ENCODE measurements at places on chromosomes 7 and 10.

GRCh38 chr10:46310143-46310514 lies 23.3 kb downstream of the ANTXRL start:
- DNase-seq: no peak

- DNase-seq: no peak
These were observed 268.0 kb downstream of the DYNC1I1 start for GRCh38 chr7:96040250-96040772.

DNA sequence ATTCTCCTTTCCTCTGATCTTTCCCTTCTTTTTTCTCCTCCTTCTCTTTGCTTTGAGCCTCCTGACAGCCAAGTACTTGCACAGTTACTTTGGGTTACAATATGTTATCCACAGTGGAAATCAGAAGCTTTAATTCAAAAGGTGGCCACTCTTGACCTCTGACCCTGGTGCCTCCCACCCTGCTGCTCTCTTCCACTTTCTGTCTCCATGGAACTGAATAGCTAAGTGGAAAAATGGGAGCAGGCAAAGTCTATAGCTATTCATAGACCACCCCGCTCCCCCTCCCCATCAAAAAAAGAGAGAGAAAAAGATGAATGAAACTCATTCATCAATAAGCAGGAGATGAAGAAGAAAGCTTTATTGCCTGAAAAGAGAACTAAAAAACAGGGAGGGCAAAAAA lies 39.4 kb downstream of the PTN start:
- no peak for DNase-seq

GRCh38 chr7:2717293-2718261 lies 29.6 kb downstream of the AMZ1 start:
- no peak for DNase-seq

- no peak for DNase-seq
These were observed 117.6 kb downstream of the MAD1L1 start for GRCh38 chr7:2114926-2115759.

- DNase-seq: no peak
These were observed 3.8 kb downstream of the SPRN start for GRCh38 chr10:133420579-133420978.

- no peak for DNase-seq
These were observed 66.8 kb upstream of the EXOC4 start for GRCh38 chr7:133186060-133186459.

GRCh38 chr7:99551334-99551733 lies 580 bp downstream of the FAM200A start:
- no peak for DNase-seq

DNA sequence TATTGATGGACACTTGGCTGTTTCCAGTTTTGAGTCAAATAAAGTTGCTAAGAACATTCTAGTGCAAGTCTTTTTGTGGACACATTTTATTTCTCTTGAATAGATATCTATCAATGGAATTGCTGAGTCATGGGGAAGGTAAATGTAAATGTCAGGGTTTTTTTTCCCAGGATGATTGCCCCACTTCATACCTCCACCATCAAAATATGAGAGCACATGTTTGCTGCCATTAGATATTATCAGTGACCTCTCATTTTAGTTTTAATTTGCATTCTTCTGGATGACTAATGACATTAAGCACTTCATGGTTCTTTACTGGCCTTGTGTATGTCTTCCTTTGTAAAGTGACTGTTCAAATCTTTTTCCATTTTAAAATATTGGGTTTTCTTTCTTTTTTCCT lies 45.7 kb downstream of the PAPSS2 start:
- no peak for DNase-seq

GRCh38 chr7:19210893-19211413 lies 65.7 kb upstream of the FERD3L start:
- DNase-seq: no peak

DNA sequence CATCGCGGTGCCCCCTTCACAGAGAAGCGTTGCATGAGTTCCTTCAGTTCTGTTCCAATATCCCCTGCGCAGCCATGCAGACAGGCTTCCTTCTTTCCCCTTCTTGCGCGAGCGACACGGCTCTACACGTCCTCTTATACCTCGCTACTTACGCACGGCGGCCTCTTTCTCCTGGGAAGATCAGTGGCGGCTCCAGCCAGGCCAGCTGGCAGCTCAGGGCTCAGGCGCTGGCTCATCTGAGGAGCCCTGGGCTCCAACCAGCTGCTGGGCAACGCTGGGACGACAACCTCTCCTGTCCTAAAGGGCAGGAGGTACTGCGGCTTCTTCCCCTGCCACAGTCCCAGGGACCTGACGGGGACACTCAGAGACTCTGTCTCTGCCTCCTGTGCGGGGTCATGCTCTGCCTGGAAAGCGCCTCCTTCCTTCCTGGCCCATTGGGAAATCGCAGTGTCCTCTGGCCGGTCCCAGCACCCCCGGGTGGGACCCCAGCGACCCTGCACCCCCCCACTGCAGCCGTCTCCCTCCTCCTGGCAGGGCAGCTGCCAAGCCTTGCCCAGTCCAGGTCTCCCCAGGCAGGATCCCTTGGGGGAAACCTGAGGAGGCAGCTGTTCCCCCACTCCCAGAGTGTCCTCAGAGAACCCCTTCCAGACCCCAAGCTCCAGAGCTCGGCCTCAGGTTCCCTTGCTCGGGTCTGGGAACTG lies 5.0 kb upstream of the FAM20C start:
- no peak for DNase-seq

DNA sequence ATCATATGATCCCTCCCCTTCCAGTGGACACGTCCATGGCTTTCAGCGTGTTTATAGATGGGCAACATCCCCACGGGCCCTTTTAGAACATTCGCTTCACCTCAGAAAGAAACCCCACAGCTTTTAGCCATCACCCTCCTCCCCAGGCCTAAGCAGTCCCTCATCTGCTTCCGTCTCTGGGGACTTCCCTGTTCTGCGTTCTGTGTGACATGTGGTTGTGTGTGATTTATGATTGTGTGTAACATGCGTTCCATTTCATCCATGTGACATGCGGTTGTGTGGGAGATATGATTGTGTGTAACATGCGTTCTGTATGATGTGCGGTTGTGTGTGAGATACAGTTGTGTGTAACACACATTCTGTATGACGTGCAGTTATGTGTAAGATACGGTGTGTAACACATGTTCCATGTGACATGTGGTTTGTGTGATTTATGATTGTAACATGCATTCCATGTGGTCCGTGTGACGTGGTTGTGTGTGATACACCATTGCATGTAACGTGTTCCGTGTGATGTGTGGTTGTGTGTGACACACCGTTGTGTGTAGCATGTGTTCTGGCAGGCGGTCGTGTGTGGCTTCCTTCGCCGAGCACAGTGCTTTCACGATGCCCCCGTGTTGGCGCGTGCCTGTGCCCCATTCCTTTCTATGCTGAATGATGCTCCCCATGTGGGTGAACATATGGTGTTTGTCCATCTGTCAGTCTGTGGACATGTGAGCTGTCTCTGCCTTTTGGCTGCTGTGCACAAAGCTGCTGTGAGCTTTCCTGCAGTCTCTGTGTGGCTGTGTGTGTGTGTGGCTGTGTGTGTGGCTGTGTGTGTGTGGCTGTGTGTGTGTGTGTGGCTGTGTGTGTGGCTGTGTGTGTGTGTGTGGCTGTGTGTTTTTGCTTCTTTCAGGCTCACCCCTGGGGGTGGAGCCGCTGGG lies 26.2 kb downstream of the PWWP2B start:
- DNase-seq: no peak

DNA sequence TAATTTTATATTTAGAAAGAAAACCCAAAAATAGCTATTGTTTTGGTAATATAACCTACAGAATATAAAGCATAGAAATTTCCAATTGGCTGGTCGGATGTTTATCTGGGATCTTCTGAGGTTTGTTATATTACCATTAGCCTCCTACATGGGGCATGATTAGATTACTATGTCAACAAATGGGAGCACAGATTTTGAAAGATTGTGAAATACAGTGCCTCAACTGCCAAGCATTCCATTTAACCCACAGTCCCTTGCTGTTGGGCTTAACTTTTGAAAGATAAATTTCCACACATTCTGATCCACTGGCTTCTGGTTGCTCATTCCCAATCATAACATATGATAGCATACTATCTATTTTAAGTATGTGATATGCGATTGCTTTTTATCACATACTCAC lies 455.4 kb upstream of the C7orf33 start:
- no peak for DNase-seq

- no peak for DNase-seq
These were observed 9.9 kb upstream of the ARHGAP22 start for GRCh38 chr10:48614481-48615390.

DNA sequence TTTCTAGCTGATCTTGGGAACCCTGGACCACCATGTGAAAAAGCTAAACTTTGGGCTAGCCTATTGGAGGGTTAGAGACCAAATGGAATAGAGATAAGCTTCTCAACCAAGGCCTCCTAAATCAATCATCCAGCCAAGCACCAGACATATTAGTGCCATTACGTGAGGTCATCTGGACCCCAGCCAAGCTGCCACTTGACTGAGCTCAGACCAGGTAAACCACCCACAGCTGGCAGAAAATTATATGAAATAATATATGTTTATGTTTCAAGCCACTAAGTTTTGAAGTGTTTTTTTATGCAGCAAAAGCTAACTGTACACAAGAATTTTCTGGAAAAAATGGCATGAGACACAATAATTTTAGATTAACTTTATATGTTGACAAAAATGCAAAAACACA lies 82.6 kb upstream of the PCGF5 start:
- no peak for DNase-seq

DNA sequence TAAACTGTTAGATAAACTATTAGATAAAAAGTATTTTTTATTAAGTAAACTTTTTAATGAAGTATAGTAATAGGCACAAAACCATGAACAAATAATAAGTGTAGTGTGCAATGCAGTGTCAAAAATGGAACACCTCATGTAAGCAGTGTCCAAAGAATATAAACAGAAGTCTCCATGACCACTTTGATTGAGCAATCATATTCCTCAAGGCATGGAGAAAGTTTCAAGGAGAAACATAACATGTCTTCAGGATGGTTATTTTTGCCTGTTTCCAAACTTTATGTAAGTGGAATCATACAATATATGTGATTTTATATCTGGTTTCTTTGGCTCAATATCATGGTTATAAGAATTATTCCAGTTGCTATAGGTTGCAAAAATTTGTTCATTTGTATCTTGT lies 6.1 kb upstream of the RELN start:
- no peak for DNase-seq

GRCh38 chr10:60905580-60905979 lies 38.4 kb downstream of the RHOBTB1 start:
- DNase-seq: no peak

DNA sequence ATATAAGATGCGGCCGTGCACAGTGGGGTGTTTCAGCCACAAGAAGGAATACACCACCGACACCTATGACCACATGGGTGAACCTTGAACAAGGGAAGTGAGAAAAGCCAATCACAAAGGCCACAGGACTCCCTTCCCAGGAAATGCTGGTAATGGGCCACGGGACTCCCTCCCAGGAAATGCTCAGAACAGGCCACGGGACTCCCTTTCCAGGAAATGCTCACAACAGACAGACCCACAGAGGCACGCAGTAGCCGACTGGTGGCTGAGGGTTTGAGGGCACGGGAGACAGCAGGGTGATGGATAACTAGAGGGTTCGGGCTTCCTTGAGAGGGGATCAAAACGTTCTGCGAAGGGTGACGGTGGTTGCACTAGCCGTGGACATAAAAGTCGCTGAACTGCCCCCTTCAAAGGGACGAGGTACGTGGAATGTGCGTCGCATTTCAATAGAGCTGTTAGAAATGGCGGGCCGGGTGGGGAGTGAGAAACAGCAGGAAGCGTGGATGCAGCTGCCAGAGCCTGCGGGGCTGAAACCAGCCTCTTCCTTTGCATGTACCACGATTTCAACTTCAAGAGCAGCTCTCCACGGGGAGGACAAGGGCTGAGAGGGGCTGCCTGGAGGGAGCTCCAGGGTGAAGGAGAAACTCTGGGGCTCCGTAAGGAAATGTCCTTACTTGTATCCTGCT lies 274.0 kb downstream of the ELFN1 start:
- DNase-seq: no peak
